Cardiac fibroblast (primary cell): ENCODE measurements at places on chromosomes 7 and 10.

GRCh38 chr7:22385326-22385725 lies 28.4 kb upstream of the RAPGEF5 start:
- no peak for DNase-seq

GRCh38 chr10:76257816-76258215 lies 826.4 kb downstream of the LRMDA start:
- no peak for DNase-seq

- peak; percentile 69 for DNase-seq
These were observed 109.9 kb downstream of the ZMIZ1 start for GRCh38 chr10:79178614-79179163.

DNA sequence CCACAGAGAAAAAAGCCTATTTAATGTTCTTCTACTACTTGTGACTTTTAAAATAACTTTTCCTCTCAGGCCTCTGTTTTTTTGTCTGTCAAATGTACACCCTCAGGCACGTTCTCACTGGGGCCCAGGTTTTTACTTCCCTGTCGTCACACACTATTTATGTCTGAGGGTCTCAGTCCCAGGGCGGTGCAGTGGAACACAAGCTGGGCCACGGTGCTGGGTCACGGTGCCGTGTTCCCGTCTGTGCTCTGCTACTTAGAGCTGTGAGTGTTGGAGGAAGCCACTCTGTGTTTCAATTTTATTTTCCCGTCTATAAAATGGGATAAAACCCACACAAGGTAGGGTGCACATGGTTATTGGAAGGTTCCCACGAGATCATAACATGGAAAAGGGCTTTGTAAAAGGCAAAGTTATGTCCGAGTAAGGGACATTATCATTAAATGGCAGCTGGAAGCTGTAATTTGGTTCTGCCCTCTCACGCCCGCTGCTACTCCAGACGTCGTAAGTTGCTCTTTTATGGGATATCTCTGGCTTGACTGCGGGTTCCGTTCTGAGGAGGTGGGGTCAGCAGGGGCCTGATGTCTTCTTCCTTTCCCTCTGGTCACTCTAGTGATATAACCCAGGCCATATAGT lies 25.2 kb downstream of the ZNF775 start:
- no peak for DNase-seq

- no peak for DNase-seq
These were observed 16.4 kb upstream of the STEAP2 start for GRCh38 chr7:90194911-90195809.

GRCh38 chr7:158025686-158026600 lies 561.7 kb downstream of the PTPRN2 start:
- no peak for DNase-seq

GRCh38 chr10:71396711-71397295 lies at the start of gene CDH23:
CDH23 (plus strand) TSS chr10:71396920; CDS start chr10:71439832, 42,912 bp downstream.
- no peak for DNase-seq

- DNase-seq = no peak
These were observed 19.1 kb downstream of the ZNRF2 start for GRCh38 chr7:30303312-30304039.

- DNase-seq = no peak
These were observed 1.1 kb downstream of the PALS2 start for GRCh38 chr7:24574386-24574785.

GRCh38 chr7:73433924-73434700 lies 534 bp downstream of the FZD9 start:
- no peak for DNase-seq

GRCh38 chr7:101924171-101924570 lies 106.7 kb downstream of the CUX1 start:
- peak; percentile 37 for DNase-seq

- DNase-seq = no peak
These were observed 54.3 kb downstream of the INSYN2A start for GRCh38 chr10:127142136-127142535.

GRCh38 chr10:42802876-42803275 lies 20.3 kb downstream of the BMS1 start:
- no peak for DNase-seq

- peak; percentile 78 for DNase-seq
These were observed 71.3 kb upstream of the TNRC18 start for GRCh38 chr7:5494683-5495561.

DNA sequence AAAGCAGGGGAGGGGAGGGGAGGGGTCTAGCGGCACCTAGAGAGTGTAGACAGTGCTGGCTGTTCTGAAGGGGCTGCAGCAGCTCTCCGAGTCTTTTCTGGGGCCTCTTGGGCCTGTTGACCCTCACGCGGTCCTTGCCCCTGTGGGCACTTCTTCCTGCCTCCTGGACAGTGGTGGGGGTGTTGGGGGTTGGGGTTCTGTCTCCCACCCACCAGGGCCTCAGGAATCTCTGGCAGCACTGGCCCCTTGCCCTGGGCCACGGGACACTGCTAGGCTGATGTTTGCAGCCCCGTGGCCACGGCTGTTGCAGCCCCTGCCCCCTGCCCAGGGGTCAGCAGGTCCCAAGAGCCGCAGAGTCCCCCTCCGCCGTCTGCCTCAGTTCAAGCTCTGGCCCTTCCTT lies 68.9 kb upstream of the INPP5A start:
- no peak for DNase-seq

- DNase-seq = no peak
These were observed 648.6 kb downstream of the XPNPEP1 start for GRCh38 chr10:109274681-109275080.

- DNase-seq = no peak
These were observed 28.1 kb downstream of the SLIT1 start for GRCh38 chr10:97157578-97158095.

GRCh38 chr10:111830359-111830758 lies 353.2 kb downstream of the GPAM start:
- no peak for DNase-seq

DNA sequence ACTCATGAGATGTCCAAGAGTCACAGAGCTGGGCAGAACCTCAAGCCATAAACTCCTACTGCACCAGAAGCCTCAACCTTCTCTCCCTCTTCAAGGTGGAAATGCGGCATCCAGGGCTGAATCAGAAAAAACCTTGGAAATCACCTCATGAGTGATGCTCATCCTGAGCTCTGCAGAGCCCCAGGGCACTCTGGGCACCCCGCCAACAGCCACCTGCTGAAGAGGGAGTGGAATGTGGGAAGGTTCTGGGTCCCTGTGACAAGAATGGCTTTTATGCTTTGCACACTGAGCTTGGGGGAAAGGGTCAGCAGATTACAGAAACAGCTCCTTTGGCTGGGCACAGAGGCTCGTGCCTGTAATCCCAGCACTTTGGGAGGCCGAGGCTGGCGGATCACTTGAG lies 18.8 kb downstream of the NUDT1 start:
- no peak for DNase-seq

- peak; percentile 55 for DNase-seq
These were observed 27.9 kb downstream of the C7orf25 start for GRCh38 chr7:42883950-42884349.

- no peak for DNase-seq
These were observed 40.4 kb downstream of the HIP1 start for GRCh38 chr7:75698358-75698757.

DNA sequence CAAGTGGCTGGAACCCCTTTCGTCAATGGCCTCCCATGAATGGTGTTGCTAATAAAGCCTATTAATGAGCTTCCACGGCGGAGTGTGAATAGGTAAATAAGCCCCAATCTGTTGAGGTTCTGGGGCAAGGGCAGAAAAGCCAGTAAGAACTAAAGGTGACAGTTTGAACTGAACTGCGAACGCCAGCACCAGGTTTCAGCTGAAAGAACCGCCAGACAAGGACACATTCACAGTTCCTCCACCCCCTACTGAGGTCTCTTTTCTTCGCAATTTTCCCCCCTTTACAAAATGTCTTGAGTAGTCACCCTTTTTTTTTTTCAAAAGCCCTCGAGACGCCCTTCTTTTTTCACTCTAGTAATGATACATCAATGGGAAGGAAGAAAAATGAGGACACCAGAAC lies 2.4 kb upstream of the FGFR2 start:
- no peak for DNase-seq

- DNase-seq = no peak
These were observed 398.9 kb downstream of the RPS24 start for GRCh38 chr10:78432583-78432982.

GRCh38 chr7:140358412-140359051 lies 39.8 kb downstream of the SLC37A3 start:
- DNase-seq = no peak

- DNase-seq = no peak
These were observed 20.1 kb upstream of the CYP3A5 start for GRCh38 chr7:99699946-99700345.

DNA sequence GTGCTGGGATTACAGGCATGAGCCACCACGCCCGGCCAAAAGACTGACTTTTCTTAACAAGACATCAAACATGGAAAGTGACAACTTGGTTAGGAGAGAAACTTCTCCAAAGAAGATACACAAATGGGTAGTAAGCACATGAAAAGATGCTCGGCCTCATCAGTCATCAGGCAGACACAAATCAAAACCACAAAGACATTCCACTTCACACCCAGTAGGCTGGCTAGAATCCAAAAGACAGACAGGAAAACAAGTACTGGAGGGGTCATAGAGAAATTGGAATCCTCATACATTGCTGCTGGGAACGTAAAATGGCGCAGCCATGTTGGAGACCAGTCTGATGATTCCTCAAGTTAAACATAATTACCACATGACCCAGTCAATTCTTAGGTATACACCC lies 16.4 kb downstream of the SEPHS1 start:
- DNase-seq = no peak

- DNase-seq = peak; percentile 44
These were observed 31.9 kb downstream of the RSBN1L start for GRCh38 chr7:77727936-77728701.

DNA sequence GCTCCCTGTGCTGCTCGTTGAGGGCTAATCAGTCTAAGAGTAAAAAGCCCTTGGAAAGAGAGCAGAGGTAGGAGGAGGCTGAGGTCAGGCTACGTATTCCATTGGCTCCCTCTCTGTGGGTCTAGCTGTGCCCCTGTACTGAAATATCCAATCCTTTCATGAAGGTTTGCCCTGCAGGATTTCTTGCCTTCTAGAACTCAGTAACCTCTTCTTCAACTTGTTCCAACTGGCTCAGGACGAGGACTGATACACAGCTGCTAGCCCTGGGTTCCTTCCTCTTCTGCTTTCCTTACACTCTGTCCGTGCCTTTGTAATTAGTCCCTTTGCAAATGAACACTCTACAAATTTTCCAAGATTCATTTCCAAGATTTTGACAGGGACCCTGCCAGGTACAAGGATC lies 560.5 kb downstream of the ACTR3B start:
- no peak for DNase-seq

- no peak for DNase-seq
These were observed 89.8 kb downstream of the MBL2 start for GRCh38 chr10:52682766-52683165.

GRCh38 chr10:43131906-43132305 lies 6.3 kb upstream of the CSGALNACT2 start:
- DNase-seq = no peak

GRCh38 chr10:86295351-86295750 lies 71.2 kb downstream of the GRID1 start:
- DNase-seq = no peak

- no peak for DNase-seq
These were observed 14.6 kb downstream of the LRRC17 start for GRCh38 chr7:102927312-102927933.

- DNase-seq = no peak
These were observed 12.5 kb upstream of the TNRC18 start for GRCh38 chr7:5436003-5436678.

DNA sequence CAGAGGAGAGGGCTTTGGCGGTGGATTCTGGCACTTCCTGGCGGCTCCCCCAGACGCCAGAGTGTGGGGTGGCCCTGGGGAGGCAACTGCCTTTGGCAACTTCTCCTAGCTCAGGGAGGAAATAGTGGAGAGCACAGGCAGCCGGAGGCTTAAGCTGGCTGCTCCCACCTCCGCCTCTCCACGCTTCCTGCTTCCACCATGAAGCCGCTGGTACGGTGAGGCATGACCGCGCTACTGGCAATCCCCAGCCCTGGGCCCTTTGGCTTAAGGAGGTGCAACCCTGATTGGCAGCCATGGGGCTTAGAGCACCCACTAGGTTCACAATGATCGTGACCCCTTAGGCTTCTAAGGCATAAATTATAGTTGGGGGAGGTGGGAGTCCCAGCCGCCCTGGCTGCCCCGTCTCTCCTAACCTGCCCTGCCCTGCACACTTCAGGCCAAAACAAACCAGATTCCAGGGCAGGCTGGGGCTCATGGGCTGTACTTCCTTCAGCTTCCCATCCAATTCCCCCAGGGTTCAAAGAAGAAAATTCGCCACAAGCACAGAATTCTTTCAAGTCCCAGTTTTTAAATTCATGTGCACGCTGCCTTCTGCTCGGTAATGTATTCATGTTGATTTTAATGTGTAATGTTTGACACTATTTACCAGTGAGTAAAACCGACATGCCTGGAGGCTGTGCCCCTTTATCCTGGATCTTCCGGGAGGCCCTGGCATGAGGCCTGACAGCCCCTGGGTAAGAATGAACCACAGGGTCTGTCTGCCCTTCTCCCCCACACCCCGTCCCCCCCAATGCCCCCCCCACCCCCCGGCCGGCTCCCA lies 90.7 kb upstream of the LRRC4 start:
- peak; percentile 32 for DNase-seq
